CD4-positive, alpha-beta T cell treated with Interleukin-1 beta for 1 hour (primary cell): ENCODE measurements at places on chromosomes 7 and 10.

GRCh38 chr7:2863461-2864066 is 19.5 kb upstream of the GNA12 start:
- peak; percentile 69 for DNase-seq

GRCh38 chr10:131560706-131561355 is 249.3 kb upstream of the TCERG1L start:
- no peak for DNase-seq

DNA sequence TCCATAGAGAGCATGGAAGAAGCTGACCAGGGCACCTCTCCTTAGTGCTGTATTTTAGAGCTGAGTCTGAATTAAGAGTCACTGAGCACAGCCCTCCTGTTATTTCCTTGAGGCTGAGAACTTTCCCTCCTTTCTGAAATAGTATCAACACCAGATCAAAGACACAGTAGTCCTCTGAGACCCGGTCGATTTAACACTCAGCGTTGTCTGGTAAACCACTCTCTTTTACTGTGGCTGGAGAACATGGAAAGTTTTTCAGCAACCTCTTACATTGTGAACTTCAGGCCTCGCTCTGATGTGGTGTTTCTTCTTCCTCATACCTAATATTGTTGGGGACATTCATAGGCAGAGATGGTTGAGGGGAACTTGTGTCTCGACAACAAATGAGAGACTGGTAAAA is 202.0 kb upstream of the MTPN start:
- DNase-seq, result no peak

- no peak for DNase-seq
Measured at GRCh38 chr10:11444155-11444530, 167.3 kb downstream of the USP6NL start.

DNA sequence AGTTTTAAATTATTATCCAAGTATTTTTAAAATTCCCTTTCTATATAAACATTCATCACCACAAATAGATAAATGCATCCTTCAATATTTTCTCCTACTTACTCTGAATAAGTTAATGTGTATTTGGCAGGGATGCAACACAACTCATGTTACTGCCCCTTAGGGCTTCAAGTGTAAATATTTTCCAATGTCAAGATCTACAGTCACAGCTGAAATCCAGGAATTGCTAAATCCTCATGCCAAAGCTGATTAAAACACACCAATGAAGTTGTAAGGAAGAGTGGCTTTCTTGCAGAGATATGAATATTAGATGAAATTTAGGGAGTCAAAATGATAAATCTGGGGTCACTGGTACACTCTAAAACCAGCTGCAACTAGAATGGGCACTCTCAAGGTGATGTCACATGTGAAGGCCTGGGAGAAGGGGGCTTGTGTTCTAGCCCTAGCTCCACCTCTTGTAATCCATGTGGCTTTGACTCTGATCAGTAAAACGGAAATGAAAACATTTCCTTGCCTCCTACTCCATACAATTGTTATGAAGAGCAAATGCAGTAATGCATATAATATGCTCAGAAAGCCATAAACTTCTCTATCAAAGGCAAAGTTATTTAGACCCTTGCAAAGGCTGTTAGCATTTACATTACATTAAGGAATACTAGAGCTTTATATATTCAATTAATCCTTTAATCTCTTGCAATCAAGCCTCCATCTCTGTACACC is 228.1 kb upstream of the NFE2L3 start:
- no peak for DNase-seq

DNA sequence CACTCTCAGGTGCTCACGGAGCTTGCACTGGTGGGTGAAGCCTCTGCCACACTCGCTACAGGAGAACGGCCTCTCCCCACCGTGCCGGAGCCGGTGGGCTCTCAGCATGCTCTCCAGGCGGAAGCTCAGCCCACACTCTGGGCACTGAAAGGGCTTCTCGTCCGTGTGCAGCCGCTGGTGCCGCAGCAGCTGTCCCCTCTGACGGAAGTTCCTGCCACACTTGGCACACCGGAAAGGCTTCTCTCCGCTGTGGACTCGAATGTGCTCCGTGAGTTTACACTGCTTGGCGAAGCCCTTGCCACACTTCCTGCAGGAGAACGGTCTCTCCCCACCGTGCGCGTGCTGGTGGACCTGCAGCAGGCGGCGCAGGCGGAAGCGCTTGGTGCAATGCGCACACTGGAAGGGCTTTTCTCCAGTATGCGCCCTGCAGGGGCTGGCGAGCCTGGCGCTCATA is 19.3 kb downstream of the ZNF786 start:
- DNase-seq, result no peak

DNA sequence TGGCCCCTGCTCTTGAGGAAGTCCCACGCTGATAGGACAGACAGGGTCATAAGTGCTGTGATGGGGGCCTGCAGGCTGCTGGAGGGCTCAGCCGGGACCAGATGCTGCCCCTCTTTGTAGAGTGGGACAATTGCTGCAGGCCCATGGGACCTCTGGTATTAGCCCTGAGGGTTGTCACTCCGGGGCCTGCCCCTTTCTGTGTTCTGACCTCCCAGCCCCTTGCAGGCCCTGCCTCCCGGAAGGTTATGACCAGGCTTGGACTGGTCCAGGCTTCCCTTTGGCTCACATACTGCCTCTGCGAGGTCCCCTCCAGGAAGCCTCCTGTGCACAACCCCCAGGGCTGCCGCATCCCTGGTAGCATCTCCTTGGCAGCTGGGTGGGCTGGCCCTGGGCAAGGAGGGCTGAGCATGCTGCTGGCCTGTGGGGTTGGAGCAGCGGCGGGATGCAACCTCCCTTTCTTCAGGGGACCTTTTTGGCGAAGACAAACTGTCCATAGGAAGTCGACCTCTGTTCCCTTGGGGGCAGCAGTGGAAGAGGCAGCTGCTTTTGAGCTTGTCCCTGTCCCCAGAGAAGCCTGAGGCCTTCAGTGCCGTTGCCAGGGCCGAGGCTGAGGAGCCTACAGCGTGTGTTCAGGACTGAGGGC is 8.8 kb downstream of the LIMK1 start:
- DNase-seq, result no peak

GRCh38 chr7:106604303-106604924 is 56.5 kb downstream of the CCDC71L start:
- DNase-seq, result peak; percentile 37

DNA sequence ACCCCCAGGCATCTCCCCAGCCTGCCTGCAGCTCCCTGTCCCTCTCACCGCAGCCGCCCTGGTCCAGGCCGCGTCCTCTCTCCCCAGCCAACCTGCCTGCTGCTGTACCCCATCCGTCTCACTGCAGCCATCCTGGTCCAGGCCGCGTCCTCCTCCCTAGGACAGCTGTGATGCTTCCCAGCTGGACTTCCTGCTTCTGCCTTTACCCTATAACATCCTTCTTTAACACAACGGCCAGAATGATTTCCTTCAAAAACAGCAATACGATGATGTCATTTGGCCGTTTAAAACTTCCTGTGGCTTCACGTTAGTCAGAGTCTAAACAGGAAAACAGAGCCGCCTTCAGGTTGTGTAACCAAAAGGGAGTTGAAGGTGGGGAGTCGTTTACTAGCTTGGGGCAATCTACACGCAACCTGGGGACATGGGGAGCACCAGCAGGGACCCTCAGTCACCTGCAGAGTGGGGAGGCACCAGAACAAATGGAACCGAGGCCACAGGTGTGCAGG is 32.2 kb upstream of the ZFAND2A start:
- peak; percentile 24 for DNase-seq

GRCh38 chr7:82318786-82319185 is 124.8 kb downstream of the CACNA2D1 start:
- DNase-seq, result no peak

GRCh38 chr7:74185636-74186035 is 11.5 kb downstream of the EIF4H start:
- DNase-seq, result no peak
